Stimulated activated CD8-positive, alpha-beta memory T cell treated with anti-CD3 and anti-CD28 coated beads, Interleukin-15, amount 100 ng/mL, for 4 hours (primary cell): ENCODE measurements at places on chromosomes 6 and 20.

- DNase-seq, result no peak
These were observed 187.4 kb upstream of the JARID2 start for GRCh38 chr6:15058200-15059061.

DNA sequence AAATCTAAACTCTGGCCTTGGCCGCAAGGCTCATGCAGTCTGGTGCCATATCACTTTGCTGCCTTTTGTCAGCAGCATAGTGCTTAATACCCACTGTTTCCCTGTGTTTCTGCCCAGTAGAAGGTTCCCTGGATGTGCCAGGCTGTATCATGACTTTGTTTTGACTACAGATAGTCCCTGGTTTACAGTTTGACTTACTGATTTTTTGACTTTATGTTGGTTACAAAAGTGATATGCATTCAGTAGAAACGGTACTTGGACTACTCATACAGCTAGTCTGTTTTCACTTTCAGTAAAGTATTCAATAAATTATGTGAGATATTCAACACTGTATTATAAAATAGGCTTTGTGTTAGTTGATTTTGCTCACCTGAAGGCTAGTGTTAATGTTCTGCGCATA, 19.0 kb downstream of the RALY start:
- no peak for DNase-seq

- no peak for DNase-seq
These were observed 2.7 kb downstream of the ID1 start for GRCh38 chr20:31607640-31608250.

GRCh38 chr20:45967551-45968080, 4.4 kb downstream of the ZNF335 start:
- no peak for DNase-seq

DNA sequence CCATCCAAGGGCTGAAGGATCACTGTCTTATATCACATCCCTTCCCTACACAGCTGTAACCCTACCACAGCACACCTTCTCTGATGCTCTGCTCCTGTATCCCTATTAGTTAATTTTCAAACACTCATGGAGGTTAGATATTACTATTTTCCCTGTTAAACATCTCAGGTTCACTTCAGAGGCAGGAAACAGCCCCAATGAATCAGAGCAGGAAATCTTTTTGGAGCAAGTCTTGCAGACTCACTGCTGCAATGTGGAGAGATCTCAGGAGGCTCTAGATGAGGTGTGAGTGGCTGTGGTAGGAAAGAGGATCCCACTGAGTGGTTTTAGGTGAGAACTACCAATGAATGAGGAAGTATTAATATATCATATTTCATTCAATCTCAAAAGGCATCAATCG, 19.7 kb upstream of the HTR1B start:
- no peak for DNase-seq

- DNase-seq, result peak; percentile 28
These were observed 512.8 kb upstream of the JARID2 start for GRCh38 chr6:14732844-14733757.

DNA sequence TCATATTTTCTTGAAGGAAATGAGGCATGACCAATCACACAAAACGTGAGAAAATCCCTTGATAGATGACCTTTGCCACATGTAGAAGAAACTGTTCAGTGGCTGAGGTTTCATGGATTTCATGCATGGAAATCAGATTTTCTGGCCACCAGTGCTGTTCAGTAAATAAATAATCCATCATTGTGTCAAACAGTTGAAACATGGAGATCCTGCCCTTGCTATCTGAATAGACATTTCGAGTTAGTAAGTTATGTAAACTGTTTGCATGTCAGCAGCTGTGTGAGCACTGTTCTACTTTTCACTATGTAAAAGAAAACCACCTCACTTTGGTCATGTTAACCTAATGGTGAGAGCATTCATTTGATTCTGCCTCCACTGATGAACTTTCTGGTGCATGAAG, 793.9 kb upstream of the EPHA7 start:
- DNase-seq, result no peak

GRCh38 chr6:134819236-134819635, 130.7 kb downstream of the ALDH8A1 start:
- DNase-seq, result no peak

DNA sequence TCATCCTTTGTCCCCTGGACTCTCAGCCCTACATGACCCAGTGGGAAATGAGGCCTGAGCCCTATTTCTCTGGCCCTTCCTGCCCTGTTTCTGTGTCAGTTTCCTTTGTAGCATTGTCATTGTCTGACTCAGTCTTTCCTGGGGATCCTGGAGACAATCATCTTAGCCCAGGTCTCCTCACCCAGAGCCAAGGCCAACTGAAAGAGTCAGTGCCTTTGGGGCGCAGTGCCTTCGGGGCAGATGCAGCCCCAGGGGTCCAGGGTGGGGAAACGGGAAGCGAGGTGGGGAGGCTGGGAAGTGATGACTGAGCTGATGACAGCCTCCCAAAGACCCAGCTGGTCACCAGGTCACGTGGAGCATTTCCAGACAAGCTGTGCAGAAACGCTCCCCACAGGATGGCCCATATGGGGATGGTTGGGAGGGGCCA, 93.3 kb upstream of the SULF2 start:
- DNase-seq, result no peak

GRCh38 chr20:37315452-37316110, 26.1 kb downstream of the MANBAL start:
- DNase-seq, result no peak

GRCh38 chr6:113630738-113631535, 226.2 kb upstream of the MARCKS start:
- DNase-seq, result no peak

GRCh38 chr20:50296450-50297375, 106.1 kb downstream of the CEBPB start:
- DNase-seq, result no peak

DNA sequence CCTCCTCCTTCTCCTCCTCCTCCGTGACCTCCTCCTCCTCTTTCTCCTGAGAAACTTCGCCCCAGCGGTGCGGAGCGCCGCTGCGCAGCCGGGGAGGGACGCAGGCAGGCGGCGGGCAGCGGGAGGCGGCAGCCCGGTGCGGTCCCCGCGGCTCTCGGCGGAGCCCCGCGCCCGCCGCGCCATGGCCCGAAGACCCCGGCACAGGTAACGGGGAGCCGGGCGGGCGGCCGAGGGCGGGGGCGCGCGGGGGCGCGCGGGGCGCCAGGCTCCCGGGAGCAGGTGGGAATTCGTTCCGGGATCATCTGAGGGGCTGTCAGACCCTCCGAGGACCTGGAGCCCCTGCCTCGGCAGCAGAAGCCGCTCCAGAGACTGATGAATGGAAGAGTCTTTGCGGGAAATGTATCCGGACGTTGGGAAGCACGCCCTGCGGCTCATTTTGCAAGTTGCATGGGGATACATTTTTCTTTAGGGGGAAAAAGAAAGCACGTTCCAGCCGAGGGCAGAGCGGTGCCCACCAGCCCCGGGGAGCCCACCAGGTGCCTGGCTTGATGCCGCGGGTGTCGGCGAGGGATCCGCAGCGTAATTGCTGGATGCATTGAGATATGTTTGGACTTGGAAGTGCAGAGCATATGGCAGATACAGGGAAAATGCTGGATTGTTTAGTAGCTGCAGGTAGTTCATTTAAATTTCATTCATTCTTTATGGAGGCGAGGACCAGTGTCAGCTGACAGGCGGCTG, 394 bp downstream of the MYB start:
- DNase-seq, result no peak

- no peak for DNase-seq
These were observed 3.4 kb upstream of the FAM110A start for GRCh38 chr20:830011-830521.

GRCh38 chr6:56938649-56939191, 16.2 kb upstream of the BEND6 start:
- DNase-seq, result no peak

GRCh38 chr6:81838031-81838430, 85.5 kb upstream of the TENT5A start:
- DNase-seq, result no peak

DNA sequence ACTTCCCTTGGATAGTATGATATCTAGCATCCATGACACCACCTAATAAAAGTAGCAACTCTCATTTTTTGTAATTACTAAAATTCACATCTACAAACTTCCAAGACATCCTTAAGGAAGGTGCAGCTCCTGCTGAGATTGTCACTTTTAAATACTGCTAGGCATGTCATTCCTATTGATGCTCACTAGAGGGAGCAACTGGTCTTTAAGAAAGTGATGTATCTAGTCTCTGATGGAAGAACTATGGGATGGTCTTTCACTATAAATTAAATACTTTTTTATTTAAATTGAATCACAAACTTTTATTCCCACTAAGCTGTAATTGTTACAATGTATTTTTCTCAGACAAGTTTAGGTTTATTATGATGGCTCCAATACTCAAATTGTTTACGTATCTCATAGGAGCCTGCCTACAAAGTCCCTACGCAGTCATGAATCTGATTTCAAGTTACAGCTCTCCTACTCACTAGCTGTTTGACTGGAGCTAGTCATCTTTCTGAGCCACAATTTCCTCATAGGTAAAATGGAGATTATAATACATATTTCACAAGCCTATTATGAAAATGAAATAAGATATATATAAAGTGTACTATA, 8.1 kb upstream of the TSPYL1 start:
- DNase-seq, result no peak

DNA sequence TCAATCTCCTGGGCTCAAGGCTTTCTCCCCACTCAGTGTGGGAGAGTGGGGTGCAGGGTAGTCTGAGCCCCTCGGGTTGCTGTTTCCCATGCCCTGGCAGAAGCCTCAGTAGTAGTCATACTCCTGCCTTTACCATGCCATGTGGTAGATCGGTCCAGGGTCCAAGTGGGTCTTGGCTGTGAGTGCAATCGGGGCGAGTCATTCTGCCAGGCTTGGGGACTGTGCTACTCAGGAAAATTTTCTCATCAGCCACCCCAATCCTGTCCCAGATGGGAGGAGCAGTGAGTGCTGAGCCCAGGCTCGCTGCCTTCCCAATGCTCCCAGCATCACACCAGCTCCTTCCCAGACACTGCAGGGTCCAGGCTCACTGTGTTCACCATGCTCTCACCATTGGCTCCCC, 10.7 kb upstream of the RAET1L start:
- no peak for DNase-seq

- DNase-seq, result no peak
These were observed 3.9 kb downstream of the APOBEC2 start for GRCh38 chr6:41056768-41057490.

DNA sequence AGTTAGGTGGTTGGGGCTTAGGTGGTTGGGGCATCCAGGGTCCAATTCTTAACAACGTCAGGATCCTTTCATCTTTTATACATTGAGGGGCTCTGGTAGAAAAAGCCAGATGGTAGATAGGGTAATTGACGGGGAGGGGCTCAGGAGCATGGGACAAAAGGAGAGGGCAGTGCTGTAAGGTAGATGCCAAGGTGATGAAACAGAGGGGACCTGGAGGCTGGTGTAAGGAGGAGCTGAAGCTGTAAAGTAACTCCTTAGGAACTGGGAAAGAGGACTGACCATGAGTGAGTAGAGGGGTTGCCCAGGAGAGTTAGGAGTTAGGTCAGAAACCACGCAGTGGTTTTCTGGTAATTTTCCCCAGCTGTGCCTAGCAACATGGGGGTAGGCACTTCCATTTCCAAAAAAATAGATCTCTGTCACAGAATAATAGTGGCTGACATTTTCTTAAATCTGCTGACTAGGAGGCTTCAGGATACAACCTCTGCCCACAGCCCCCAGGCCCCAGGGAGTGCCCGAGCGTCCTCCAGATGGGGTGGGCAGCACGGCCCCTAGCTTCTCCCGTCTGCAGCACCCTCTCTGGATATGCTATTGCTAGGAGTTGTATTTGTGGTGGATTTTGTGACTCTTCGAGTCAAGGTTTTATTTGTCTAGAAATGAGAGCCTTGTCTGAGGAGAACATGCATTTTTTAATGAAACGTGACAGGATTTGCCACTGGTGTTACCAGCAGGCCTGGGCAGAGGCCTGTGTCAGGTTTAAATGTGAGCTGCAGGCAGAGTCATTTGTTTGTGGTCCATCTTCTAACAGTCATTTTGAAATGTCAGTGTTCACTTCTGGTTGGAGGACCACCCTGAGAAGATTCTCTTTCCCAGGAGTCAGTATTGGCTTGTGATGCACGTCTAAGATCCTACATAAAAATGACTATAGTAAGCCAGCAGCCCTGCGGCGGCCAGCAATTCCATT, 44.6 kb downstream of the TULP4 start:
- DNase-seq, result no peak

DNA sequence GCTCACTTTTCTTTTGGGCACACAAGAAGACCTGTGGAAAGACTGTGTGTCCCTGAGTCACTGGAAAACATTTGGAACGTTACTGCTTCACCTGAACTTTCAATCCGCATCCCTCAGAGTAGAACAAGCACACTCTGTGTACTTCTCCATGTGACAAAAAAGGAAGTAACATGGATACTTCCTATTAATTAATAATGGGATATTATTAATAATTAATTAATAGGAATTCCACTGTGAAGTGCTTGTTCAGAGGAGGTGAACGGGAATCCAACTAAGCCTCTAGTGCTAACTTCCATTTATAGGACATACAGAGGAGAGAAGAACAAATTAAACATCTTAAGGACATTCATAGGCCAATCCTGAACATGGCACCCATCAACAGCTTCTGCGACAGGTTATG, 407.8 kb downstream of the SYNE1 start:
- DNase-seq, result no peak

DNA sequence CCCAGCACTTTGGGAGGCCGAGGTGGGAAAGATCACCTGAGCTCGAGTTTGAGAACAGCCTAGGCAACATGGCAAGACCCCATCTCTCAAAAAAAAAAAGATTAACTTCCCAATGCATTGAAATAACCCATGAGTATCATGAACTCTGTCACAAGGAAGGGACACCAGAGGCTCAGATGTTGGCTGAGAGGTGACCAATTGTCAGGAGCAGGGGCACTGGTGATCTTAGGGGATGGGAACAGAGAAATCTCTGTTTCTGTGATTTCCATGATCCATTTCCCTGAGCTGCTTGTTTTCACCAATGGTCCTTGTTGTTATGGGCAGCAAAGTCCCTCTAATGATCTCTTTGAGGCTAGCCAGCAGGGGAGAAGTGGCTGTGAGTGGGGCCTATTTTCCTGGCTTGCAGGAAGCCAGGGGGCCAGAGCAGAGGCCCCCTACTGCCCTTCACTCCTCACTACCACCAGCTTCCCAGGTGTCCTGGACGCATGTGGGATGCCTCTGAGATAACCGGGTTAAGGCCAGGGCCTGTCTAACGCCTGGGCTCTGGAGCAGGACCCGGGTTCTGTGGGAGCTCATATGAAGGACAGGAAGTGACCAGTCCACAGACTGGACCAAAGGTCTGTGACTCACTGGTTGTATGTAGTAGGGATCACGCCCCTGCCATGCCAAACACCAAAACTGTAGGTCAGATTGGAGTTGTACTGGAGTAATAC, 54.4 kb downstream of the PCNA start:
- DNase-seq, result no peak

GRCh38 chr6:63630466-63630865, 5.1 kb upstream of the PHF3 start:
- DNase-seq, result no peak

- DNase-seq, result no peak
These were observed 42.3 kb downstream of the VGLL2 start for GRCh38 chr6:117307655-117308054.

- no peak for DNase-seq
These were observed 698 bp downstream of the SFTA2 start for GRCh38 chr6:30931272-30931671.

GRCh38 chr20:26295006-26295405, 598.4 kb upstream of the ZNF337 start:
- no peak for DNase-seq
